ENCODE measurements at places on chromosomes 1 and 21.

GRCh38 chr1:162626094-162626493 lies 6.2 kb upstream of the DDR2 start:
- no peak for DNase-seq

DNA sequence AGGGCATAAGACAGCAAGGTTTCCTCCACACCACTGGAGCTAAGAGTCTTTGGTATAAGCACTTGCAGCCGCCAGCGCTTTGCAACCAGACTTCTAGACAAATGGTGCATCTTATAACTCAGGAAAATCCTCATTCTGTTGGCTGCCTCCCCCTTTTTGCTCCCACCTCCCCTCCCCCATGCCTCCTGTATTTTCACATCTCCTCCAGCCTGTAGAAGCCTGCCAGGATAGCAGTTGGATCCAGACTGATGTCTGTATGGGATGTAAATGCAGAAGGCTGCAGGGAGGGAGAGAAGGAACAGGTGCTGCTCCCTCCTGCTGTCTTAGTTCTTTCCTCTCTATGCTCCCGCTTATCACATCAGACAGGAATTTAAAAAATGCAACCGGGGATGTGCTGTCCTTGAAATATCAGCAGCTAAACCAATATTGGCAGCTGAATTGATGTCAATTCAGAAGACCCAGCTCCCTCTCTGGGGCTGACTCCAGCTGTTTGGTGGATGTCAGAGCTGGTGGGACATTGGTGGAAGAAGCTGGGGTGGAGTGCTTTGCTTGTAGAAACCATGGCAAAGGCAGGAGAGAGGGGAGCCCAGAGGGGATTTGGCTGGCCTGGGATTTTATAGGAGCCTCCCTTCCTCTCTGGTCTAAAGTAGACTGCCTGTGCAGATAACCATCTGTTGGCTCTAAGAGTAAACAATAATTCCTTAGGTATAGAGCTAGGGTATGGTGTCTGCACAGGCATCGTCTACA lies 53.5 kb downstream of the NFASC start:
- DNase-seq: no peak

DNA sequence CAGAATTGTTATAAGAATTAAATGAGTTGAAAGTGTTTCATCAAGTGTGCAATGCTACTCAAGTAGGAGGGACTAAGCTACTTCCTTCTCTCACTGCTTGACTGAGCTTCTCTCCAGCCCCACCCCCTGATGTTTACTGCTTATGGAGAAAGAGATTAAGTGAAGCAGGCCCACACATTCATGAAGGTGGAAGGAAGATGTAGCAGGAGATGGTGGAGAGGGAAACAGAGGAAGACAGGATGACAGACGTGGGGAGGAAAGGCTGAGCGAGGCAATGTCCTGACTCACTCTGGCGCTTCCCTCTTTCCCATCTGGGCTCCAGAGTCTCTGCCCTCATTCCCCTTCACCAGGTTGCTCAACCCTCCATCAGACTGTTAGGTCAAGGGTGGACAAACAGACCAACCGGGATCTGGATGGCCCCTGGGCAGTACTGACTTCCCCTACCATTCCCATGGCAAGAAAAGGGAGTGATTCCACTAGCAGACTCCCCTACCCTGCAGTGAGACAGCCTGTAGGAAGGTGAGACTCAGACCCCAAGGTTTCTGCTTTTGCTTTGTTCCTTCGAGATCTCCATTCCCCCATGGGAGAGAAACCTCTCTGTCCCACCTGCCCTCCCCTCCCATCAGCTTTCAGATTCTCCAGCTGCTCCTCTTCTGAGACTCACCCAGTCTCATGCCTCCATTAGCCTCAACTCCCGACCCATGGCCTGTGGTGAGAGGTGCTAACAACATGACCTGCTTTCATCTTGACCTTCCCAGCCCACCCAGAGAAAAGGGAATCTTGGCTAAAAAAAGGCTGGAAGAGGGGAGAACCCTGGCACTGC lies 3.1 kb upstream of the ARHGEF2 start:
- no peak for DNase-seq

- no peak for DNase-seq
Observed at GRCh38 chr1:73065339-73066041, 783.2 kb upstream of the NEGR1 start.

All from effector memory CD8-positive, alpha-beta T cell (primary cell).